IMR-90 (cell line): ENCODE measurements at places on chromosomes 4 and X. TPM values are rescaled to one million over a fixed set of nuclear protein-coding genes. Genes with fewer than 3 reads are reported as not detected.

DNA sequence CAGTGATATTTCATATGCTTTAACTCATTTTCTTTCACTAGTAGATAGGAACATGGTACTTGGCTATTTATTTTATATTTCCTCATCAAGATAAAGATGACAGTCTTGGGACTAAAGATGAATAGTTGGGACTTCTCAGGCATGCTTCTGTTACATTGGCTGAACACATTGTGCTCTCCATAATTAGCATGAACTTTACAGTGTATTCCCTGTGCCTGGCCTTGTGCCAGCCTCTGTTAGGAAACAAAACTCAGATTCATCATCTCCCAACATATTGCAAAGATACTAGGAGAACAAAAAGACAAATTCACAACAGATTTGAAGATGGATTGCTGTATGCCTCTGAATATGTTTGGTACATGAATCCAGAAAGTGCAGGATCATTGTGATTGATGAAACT is 26.4 kb downstream of the GRIA2 start:
- no peak overlapping the region for H3K27ac ChIP-seq
- no peaks in the 10 kb centered on the region for H3K4me1 ChIP-seq
- no peaks in the 10 kb centered on the region for H3K27me3 ChIP-seq
- DNase-seq: no peak
- no peaks in the 10 kb centered on the region for H3K36me3 ChIP-seq

ASB5 gene
- 0.18 and 0.56 TPM in 2 replicates for total RNA-seq

DNA sequence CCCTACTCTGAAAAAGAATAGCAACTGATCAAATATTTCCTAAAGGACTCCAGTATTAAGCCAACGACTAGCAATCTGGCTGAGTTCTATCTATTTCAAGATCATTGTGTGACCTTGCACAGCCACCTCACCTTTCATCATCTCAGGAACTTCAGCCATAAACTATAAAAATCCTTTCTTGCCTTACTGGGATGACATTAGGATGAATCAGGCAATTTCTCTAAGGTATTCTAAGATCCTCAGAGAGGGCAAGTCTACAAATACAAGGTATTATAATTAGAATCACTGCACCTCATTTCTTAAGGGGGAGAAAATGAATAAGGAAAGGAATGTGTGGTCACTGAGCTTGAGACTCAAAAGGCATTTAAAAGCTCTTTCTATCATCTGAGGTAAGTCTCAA is 152.6 kb downstream of the GRIA3 start:
- no peaks in the 10 kb centered on the region for H3K4me1 ChIP-seq
- H3K27ac ChIP-seq: no peak overlapping the region
- no peaks in the 10 kb centered on the region for H3K27me3 ChIP-seq
- no peak for DNase-seq

DNA sequence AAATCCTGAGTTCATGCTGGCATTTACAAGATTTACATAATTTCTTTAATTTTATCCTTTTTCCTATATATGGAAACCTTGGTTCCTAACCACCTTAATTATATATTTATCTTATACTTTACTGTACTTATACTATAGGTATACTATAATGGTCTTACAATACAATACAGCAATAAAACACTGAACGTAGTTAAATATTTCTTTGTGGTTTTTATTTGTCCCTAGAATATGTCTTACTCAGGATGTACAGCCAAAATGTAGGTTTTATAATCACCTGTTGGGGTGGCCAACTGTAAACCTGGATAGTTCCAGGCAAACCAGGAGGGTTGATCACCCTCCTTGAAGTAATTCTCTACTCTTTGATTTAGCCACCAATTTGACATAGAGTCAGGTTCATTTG is 48.4 kb upstream of the KIT start:
- no peak overlapping the region for H3K4me3 ChIP-seq
- H3K36me3 ChIP-seq: no peaks in the 10 kb centered on the region
- no peak overlapping the region for H3K27ac ChIP-seq
- no peak for DNase-seq
- no peaks in the 10 kb centered on the region for H3K4me1 ChIP-seq
- peaks cover 6% of the 10 kb centered on the region for H3K27me3 ChIP-seq

GRCh38 chr4:136277741-136278140 is 1254.6 kb downstream of the PCDH18 start:
- no peak overlapping the region for H3K4me3 ChIP-seq
- no peaks in the 10 kb centered on the region for H3K4me1 ChIP-seq
- no peaks in the 10 kb centered on the region for H3K36me3 ChIP-seq
- H3K27ac ChIP-seq: no peak overlapping the region

STAP1 gene
- total RNA-seq: not detected in 2 replicates

DNA sequence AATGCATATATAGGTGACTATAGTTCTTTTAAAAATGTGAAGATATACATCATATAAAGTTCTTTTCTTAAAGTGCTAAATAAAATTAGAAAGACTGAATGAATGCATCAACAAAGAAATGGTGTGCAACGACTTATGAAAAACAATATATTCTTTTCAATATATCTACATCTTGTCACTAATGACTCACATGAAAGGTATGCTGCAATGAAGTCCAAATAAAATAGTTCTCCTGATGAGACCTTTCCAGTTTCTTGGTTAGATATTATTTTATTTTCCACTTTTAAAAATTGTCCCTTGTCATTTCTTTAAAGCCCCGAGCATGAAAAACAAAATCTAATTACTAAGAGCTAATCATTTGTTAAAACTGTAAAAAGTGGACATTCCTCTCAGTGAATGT is 462.1 kb downstream of the PCDH11X start:
- H3K4me3 ChIP-seq: no peak overlapping the region
- H3K36me3 ChIP-seq: no peaks in the 10 kb centered on the region
- no peaks in the 10 kb centered on the region for H3K27me3 ChIP-seq
- no peaks in the 10 kb centered on the region for H3K4me1 ChIP-seq
- no peak for DNase-seq
- no peak overlapping the region for H3K27ac ChIP-seq

GRCh38 chr4:150192986-150193385 is 114.7 kb downstream of the DCLK2 start:
- no peak for DNase-seq
- no peaks in the 10 kb centered on the region for H3K27me3 ChIP-seq
- H3K4me3 ChIP-seq: no peak overlapping the region
- no peaks in the 10 kb centered on the region for H3K4me1 ChIP-seq
- no peak overlapping the region for H3K27ac ChIP-seq

USP51 gene
- total RNA-seq: 1.1 and 2.0 TPM in 2 replicates

GRCh38 chr4:147839663-147840062 is 107.8 kb downstream of the ARHGAP10 start:
- H3K4me3 ChIP-seq: no peak overlapping the region
- H3K27me3 ChIP-seq: no peaks in the 10 kb centered on the region
- no peak for DNase-seq

TMSB15C gene
- total RNA-seq: 2.0 and 5.8 TPM in 2 replicates

- H3K27me3 ChIP-seq: no peaks in the 10 kb centered on the region
- no peaks in the 10 kb centered on the region for H3K36me3 ChIP-seq
- no peaks in the 10 kb centered on the region for H3K4me1 ChIP-seq
- no peak overlapping the region for H3K27ac ChIP-seq
- no peak overlapping the region for H3K4me3 ChIP-seq
These were observed 104.9 kb upstream of the ARMCX2 start for GRCh38 chrX:101764538-101764937.

- peaks cover 2% of the 10 kb centered on the region for H3K36me3 ChIP-seq
- no peaks in the 10 kb centered on the region; the same call in 1 of the 2 replicates for H3K27me3 ChIP-seq
- no peak overlapping the region for H3K27ac ChIP-seq
- no peak for DNase-seq
- no peak overlapping the region for H3K4me3 ChIP-seq
- no peaks in the 10 kb centered on the region for H3K4me1 ChIP-seq
These were observed 133.5 kb downstream of the COL4A5 start for GRCh38 chrX:108573136-108573535.

GRCh38 chr4:137754652-137755471 is 222.6 kb upstream of the PCDH18 start:
- no peak overlapping the region for H3K4me3 ChIP-seq
- peaks cover 4% of the 10 kb centered on the region; the same call in 1 of the 2 replicates for H3K4me1 ChIP-seq
- H3K36me3 ChIP-seq: no peaks in the 10 kb centered on the region
- H3K27ac ChIP-seq: peak overlapping the region; percentile 40; the same call in 1 of the 2 replicates
- no peaks in the 10 kb centered on the region for H3K27me3 ChIP-seq

GUCY1A1 gene
- total RNA-seq: 0.28 and 0.54 TPM in 2 replicates

FGD1 gene
- total RNA-seq: 2.0 and 2.5 TPM in 2 replicates

DNA sequence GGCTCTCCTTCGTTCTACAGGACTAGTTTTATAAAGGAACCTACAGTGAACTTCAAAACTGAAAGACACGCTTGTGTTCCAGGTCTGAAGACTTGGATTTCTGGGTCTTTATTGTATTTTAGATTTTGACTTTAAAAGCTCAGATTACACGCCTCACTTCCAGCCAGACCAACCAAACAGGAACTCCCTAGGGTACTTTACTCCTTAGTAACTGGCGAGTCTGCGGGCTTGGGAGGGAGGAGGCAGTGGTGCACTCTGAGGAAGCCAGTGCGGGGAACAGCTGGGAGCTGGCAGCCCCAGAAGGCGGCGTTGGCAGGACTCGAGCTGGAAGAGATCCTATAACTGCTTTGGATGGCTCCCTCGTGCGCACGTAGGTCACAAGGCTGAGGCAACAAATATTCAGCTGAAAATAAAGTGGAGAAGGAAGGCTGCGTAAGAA is 391 bp upstream of the PHKA1 start:
- no peaks in the 10 kb centered on the region for H3K4me1 ChIP-seq
- peak; percentile 62 for DNase-seq
- peaks cover 2% of the 10 kb centered on the region; the same call in 1 of the 2 replicates for H3K27me3 ChIP-seq

DNA sequence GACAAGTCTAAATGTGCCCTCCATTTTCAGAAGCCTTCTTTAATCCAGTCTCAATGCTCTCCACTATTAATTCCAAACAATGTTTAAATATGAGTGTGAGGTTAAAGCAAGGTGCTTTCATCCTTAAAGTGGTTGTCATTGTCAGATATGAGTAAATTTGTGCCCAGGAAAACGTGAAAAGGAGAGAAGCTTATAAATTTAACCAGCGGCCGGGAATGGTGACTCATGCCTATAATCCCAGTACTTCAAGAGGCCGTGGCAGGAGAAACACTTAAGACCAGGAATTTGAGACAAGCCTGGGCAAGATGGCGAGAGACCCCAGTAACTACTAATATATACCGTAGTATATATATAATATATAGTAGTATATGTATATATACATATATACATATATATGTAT is 270.0 kb downstream of the ARHGAP24 start:
- no peak overlapping the region for H3K27ac ChIP-seq
- no peaks in the 10 kb centered on the region for H3K36me3 ChIP-seq
- peaks cover 2% of the 10 kb centered on the region; the same call in 1 of the 2 replicates for H3K4me1 ChIP-seq
- H3K4me3 ChIP-seq: no peak overlapping the region
- H3K27me3 ChIP-seq: no peaks in the 10 kb centered on the region

- DNase-seq: no peak
- H3K4me3 ChIP-seq: no peak overlapping the region
- no peaks in the 10 kb centered on the region for H3K4me1 ChIP-seq
- H3K27ac ChIP-seq: no peak overlapping the region
- H3K27me3 ChIP-seq: no peaks in the 10 kb centered on the region
These were observed 234.9 kb downstream of the TECRL start for GRCh38 chr4:64174247-64174882.

DNA sequence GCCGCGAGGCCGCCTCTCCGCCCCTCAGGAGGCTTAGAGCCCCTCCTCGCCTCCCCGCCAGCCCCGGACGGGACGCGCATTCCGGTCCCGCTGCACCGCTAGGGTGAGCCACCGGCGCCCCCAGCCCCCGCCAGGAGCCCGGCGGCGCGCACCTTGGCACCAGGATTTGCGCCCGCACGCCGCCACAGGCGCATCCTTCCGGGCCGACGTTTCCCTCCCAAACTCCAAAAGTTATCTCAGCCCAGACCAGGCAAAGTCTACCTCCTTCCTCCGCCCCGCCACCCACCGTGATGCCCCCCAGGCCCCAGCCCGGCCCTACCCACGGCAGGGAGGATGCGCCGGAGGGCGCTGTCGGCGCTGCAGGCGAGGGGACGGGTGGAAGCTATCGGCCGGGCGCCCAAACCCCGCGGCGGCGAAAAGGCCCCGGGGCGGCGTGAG is 538 bp downstream of the SCML2 start:
- no peak overlapping the region for H3K27ac ChIP-seq
- peak overlapping the region; percentile 99 for H3K4me3 ChIP-seq
- no peaks in the 10 kb centered on the region for H3K36me3 ChIP-seq
- H3K27me3 ChIP-seq: peaks cover 5% of the 10 kb centered on the region
